Breast epithelium (tissue), 4 donors: ENCODE measurements at places on chromosomes 12 and 14.

DNA sequence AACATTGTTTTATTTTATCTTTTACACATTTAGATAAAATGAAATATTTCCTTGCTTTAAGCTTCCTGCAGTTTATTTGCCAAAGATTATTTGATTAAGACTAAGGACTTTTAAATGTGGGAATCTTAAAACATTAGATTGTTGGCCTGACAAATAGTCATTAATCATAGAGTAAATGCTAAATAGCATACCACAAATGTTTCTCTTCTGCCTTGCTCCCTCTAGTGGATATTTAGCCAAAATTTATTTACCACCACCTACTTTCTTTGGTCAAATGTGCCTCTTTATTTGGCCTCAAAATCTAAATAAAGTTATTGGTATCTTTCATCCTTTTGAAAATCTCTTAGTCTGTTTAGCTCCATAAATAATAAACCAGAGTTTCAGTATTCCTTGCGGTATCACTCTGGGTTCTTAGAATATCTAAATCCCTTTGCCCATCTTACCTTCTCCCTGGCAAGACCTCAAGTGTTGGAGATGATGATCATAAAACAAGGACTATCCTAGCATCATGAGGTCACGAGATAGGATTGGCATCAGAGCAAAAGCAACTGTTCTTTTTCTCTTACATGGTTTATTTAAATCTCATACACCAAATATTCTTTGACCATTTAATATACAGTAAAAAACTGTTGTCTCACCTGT, 150.6 kb upstream of the AEBP2 start:
- DNase-seq: no peak

GRCh38 chr14:102951799-102952198, 29.3 kb downstream of the AMN start:
- DNase-seq: no peak

- DNase-seq: no peak
Observed at GRCh38 chr14:98114122-98114895, 1157.7 kb downstream of the BCL11B start.

DNA sequence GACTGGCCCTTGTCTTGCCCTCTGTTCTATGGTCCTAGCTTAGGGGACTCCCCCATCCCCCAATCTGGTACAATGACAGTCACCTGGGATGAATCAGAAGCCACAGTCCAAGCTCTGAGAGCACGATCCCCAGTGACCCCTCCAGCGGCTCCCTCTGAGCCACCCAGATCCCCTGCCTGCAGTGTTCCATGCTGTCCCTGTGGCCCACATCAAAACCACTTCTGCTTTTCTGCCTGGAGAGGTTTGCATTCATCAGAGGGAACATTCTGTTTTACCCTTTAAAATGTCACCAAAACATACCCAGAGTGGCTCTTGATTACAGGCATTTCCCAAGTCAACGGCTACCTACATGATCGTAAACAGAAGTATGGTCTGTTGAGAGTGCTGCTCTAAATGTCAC, 47.5 kb downstream of the NOS1 start:
- DNase-seq: no peak

DNA sequence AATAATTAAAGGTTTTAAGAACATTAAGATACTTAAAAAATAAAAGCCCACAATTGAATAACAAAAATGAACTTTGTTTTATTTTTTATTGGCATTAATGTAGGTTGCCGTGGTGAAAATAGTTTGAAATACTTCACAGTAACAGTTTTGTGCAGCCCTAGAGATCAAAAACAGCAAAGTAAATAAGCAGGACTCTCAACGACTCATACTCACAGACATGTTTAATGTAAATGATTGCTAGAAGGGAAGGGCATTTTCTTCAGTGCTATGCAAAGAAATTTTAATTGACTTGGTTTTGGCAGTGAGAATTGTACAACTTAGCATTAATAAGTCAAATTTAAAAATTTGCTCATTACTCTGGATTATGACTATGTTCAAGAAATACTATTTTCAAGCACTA, 16.0 kb downstream of the TRMT5 start:
- no peak for DNase-seq

- no peak for DNase-seq
Observed at GRCh38 chr12:2284321-2284813, 231.6 kb downstream of the CACNA1C start.

DNA sequence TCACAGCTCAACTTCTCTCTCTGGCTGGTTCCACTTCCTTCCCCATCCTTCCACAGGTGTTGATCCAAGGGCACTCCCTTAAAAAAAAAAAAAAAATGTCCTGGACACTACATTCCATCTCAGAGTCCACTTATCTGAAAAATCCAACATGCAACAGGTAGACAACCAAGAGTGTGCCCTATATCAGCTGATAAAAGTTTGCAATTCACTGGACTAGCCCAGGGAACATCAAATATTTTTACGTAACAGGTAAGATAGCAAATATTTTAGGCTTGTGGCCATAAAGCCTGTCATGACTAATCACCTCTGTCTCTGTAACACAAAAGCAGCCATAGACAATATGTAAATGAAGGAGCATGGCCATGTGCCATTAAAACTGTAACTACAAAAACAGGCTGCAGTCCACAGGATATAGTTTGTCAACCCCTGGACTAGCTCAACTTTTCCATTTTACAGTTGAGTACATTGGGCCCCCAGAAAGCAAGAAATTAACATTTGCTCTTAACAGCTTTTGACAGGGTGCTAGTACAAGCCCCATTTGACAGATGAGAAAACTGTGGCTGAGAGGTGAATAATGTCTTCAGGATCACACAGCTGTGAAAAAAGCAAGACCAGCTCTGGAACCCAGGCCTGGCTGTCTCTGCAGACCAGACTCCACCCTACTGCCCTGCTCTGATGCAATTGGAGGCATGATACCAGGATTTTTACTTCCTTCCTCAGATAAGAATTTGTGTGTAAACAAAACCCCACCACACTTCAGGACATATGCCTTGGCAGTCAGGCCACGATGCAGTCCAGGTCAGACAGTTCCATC, 68.9 kb downstream of the CMKLR1 start:
- DNase-seq: no peak

GRCh38 chr12:83199069-83199468, 512.4 kb downstream of the TMTC2 start:
- DNase-seq: no peak

- DNase-seq: no peak
Observed at GRCh38 chr12:130856088-130856487, 15.8 kb upstream of the RAN start.

DNA sequence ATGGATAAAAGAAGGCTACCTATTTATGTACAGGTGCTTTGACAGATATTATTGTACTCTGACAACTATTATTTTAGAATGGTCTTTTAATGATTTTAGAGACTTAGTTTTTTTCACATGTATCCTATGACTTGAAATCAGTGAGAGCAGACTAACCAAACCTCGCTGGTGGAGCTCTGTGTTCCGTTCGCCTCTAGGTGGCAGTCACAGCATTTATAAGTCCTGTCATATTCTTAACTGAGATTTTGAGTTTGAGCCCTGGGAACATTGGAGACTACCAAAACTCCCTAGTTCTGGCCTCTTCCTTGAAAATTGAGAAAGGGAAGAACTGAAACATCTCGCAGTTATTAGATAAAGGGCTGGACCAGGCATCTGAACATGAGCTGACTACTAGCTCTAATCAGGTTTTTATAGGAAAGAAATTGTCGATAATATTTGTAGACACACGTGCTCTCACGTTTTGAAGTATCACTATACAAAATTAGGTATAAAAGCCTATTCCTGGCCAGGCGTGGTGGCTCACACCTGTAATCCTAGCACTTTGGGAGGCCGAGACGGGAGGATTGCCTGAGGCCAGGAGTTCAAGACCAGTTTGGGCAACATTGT, 48.3 kb downstream of the TTLL5 start:
- peak; percentile 67 for DNase-seq

GRCh38 chr12:13337791-13338190, 141.3 kb downstream of the EMP1 start:
- DNase-seq: no peak

GRCh38 chr14:100476012-100476822, 111.0 kb downstream of the BEGAIN start:
- DNase-seq: no peak

- DNase-seq: no peak
Observed at GRCh38 chr12:46430340-46430948, 57.9 kb upstream of the SLC38A2 start.

DNA sequence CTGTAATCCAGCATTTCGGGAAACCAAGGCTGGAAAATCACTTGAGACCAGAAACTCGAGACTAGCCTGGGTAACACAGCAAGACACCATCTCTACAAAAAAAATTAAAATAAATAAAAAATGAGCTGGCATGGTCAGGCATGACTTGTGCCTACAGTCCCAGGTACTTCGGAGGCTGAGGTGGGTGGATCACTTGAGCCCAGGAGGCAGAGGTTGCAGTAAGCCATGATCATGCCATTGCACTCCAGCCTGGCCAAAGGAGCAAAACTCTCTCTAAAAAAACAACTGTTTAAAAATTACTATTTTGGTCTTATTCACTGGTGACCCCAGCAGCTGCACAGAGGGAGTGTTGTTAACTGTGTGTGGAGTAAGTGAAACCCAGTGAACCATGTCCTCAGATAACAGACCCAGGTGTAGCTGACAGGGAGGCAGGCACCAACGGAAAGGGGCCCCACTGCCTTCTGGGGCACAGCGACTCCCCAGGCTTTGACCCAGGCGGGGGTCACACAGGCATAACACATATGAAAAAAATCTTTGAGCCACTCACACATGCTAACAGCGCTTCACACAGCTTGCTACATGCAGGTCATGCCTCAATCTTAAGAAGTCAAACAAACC, 12.1 kb downstream of the DDX54 start:
- no peak for DNase-seq

DNA sequence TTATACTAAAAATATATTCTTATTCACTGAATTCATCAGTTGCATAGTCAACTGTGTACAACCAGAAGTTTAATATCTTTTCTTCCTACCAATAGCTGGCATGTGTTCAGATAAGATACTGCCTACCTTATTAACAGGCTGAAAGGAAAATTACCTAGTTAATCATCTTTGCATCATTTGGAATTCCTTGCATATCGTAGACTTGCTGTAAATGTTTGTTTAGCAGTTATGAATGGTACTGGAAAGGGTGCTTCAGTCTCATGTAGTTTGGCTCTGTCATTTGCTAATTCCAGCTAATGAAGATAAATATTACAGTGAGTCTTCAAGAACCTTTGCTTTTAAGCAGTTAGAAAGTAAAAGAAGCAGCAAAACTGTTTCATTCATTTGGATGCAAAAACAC, 84.4 kb downstream of the PPHLN1 start:
- DNase-seq: no peak

DNA sequence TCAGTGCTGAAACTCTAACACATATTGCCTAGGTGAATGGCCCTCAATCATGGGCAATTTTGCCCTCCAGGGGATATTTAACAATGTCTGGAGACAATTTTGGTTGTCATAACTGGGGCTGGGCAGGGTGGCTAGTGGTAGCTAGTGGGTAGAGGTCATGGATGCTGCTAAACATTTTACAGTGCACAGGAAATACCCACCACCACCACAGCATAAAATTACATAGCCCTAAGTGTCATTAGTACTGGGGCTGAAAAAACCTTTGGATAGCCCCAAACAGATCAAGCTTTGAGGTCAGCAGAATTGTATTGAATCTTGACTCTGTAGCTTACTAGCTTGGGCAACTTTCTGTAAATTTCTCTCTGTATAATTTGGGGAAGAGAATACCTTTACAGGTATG, 758.0 kb downstream of the BCL11B start:
- no peak for DNase-seq

GRCh38 chr12:54215989-54216796, 27.4 kb upstream of the SMUG1 start:
- no peak for DNase-seq

DNA sequence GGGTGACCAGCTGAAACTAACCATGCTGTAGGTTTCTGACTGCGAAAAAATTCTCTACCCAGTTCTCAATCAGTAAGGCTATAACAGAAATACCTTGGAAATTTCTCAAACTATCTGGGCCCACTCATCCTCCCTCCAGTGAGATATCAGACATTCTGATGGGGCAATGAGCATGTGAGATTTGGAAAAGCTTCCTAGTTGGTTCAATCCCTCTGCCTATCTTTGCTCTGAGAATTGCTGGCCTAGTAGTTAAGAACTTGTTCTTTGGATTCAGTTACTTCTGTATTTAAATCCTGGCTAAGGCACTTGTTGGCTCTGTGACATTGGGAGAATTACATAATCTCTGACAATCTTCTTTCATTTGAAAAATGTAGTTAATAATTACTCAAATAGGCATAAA, 119.4 kb downstream of the SLC15A5 start:
- DNase-seq: no peak

GRCh38 chr14:33062881-33063280, 124.2 kb downstream of the NPAS3 start:
- DNase-seq: no peak

GRCh38 chr12:101277443-101277842, 2.5 kb upstream of the UTP20 start:
- no peak for DNase-seq

DNA sequence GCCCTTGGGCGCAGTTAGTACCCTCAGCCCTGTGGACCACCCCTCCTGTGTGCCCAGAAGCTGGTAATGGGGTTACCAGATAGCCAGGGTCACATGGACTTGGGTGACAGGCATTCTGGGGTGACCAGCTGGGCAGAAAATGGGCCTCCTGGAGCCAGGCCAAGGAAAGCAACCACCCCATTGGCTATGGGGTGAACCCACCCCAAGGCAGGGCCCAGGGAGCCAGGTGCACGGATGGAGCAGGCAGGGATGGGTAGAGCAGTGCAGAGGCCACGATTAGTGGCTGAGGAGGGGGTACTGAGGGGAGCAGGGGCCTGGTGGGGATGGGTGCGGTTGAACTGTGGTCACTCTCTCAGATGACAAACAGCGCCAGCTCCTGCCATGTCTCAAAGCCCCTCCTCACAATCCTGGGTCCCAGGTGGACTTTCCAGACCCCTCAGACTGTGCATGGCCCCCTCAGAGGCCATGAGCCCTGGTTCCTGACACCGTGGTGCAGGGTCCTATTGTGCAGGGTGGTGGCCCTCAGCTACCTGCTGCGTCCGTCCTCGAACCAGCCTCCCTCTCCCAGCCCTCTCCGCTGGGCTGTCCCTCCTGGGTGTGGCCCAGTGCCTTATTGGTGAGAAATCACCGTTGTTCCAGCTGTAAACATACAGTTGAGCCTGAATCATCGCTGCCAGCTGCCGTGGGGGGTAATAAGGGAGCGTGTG, 23.4 kb upstream of the BEGAIN start:
- no peak for DNase-seq

- DNase-seq: no peak
Observed at GRCh38 chr14:54702492-54702891, 135.6 kb downstream of the SAMD4A start.

DNA sequence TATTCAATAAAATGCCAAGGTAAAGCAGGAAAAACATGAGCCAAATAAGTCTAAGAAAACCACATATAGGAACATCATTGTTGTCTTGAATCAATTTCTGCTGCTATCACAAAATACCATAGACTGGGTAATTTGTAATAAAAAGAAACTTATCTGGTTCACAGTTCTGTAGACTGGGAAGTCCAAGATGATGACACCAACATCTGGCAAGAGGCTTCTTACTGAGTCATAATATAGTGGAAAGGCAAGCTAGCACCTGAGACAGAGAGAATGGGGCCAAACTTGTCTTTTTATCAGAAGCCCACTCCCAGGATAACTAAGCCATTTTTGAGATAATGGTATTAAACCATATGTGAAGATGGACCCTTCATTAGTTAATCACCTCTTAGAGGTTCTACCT, 975.9 kb downstream of the FLRT2 start:
- DNase-seq: no peak
